Activated naive CD4-positive, alpha-beta T cell treated with anti-CD3 and anti-CD28 coated beads, Interleukin-2, amount 50 U/mL, for 72 hours (primary cell): ENCODE measurements at places on chromosomes 7 and 10.

DNA sequence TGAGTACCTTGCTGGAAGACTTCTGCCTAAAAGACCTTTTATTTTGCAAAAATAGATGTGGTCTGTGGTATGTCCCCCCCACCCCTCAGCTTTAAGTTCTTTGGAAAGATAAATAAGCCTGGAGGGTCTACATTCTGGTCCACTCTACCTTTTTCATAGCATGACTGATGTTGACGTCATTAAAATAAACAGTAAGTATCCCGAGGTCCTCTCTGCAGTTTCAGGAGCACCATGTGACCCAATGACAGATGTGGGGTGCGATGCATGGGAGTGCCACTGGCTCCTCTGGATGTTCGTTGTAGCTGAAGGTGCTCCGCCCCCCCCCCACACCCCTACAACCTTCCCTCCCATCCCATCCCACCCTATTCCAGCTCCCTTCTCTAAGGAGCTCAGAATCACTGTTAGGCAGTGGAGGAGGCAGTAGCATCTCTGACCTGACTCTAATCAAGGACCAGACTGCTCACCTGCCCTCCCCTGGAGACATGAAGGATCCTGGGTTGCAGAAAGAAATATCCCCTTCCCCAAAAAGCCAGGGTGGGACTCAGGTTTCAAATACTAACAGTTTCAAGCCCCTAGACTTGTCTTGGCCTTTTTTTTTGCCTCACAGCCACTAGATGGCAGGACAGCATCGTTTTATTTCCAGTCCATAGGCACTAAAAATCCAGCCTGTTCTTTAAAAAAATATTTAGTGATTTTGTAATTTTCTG lies 25.1 kb downstream of the CASP7 start:
- no peak for DNase-seq

DNA sequence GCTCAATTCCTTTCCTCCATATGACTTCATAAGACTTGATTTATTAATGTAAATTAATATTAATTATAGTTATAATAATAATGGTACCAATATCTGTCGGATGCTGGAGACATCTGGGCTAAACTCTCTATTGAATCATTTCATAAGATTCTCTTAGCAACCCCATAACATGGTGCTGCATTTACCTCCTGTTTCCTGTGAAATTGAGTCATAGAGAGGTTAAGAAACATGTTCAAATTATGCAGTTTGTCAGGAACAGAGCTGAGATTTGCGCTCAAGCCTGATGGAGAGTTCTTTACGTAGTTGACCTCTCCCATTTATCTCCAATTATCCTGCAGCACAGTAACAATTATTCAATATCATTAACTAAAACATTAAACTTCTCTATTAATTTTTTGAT lies 621.8 kb upstream of the FZD8 start:
- no peak for DNase-seq

DNA sequence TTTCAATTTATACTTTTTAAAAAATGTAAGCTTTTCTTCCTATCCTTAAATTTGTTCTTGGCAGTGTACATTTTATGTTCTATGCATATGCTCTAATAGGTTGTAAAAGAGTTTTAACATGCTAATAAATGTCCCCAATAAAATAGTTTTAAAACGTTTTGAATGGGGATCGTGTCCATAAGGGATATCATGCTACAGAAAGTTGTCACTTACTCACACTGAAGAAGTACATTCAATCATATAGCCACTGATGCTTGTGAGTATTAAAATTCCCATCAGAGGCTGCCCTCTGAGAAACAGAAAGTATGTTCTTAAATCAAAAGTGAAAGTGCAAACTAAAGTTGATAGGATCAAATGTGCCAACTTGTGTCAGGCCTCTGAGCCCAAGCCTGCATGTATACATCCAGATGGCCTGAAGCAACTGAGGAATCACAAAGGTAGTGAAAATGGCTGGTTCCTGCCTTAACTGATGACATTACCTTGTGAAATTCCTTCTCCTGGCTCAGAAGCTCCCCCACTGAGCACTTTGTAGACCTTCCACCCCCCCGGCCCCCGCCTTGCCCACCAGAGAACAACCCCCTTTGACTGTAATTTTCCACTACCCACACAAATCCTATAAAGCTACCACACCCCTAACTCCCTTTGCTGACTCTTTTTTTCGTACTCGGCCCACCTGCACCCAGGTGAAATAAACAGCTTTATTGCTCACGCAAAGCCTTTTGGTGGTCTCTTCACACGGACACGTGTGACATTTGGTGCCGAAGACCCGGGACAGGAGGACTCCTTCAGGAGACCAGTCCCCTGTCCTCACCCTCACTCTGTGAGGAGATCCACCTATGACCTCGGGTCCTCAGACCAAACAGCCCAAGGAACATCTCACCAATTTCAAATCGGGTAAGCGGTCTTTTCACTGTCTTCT lies 877 bp upstream of the NOD1 start:
- no peak for DNase-seq

GRCh38 chr7:70068531-70068930 lies 470.3 kb downstream of the AUTS2 start:
- DNase-seq, result no peak

DNA sequence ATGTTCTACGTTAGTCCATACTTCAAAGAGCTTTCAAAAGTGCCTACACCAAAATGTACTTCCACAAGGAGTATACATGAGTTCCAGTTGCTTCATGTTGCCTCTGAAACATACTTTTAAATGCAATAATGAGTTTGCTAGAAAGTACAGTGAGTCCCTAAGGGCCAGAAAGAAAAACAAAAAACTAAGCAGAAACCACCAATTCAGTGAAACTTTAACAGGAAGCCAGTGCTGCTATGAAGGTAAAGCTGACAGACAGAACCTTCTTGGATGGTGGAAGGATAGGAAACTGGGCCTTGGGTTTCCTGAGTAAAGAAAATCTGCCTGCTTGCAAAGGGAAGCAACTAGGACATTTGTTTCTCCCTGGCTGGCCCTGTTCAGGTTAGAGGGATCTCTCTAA lies 104.2 kb downstream of the CTTNBP2 start:
- no peak for DNase-seq

DNA sequence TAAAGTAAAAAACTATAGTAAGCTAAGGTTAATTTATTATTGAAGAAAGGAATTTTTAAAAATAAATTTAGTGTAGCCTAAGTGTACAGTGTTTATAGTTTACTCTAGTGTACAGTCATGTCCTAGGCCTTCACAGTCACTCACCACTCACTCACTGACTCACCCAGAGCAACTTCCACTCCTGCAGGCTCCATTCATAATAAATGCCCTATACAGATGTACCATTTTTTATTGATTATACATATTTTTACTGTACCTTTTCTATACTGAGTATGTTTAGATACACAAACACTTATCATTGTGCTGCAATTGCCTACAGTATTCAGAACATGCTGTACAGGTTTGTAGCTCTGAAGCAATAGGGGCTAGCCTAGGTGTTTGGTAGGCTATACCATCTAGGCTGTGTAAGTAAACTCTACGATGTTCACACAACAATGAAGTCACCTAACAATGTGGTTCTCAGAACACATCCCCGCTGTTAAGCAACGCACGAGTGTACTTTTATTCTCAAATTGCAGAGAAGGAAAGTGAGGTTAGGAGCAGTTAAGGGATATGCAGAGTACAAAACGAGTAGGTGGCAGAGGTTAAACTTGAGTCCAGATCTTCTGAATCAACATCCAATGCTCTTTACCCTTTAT lies 38.9 kb upstream of the PLCE1 start:
- no peak for DNase-seq

- DNase-seq, result peak; percentile 25
These were observed 169.8 kb downstream of the UBE2H start for GRCh38 chr7:129782818-129783583.
